ACHN (cell line): ENCODE measurements at places on chromosomes 13 and 19.

DNA sequence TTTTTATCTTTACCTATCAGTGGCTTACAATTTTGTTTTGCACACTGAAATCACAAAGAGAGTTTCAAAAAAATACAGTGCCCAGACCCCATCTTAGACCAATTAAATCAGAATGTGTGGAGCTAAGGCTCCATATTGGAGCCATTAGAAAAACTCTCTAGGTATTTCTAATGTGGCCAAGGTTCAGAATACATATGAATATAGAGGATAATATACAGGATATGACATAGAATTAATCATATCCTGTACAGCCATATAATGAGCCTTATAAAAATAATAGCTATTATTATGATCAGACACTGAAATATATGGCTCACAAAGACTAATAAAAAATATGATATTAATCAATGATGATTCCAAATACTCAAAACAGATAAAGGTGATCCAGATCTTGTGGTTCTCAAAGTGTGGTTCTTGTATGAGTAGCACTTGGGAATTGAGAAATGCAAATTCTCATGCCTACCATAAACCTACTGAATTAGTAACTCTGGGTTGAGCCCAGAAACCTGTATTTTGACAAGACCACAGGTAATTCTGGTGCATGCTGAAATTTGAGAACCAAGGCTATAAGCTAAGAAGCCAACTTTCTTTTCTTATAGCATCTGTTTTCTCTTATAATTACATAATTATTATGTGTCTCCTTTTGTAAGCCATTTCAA is 408.0 kb downstream of the DIAPH3 start:
- DNase-seq = no peak

DNA sequence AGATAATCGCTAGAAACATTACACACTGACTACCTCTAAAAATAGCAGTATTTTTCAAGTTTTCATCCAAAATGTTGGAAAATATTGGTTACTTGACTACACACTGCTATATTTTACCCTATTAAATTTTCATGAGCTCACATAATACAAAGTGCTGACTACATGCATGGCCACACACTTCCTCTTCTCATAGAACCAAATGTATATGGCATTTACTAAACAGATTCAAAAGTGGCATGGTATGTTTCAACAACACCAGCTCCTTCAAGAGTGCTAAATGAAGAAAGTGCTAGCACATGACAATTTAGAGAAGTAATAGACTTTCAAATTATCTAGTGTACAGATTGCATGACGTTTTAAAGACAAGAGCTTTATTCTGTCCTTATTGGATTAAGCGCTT is 780.4 kb upstream of the SLITRK6 start:
- DNase-seq = no peak

DNA sequence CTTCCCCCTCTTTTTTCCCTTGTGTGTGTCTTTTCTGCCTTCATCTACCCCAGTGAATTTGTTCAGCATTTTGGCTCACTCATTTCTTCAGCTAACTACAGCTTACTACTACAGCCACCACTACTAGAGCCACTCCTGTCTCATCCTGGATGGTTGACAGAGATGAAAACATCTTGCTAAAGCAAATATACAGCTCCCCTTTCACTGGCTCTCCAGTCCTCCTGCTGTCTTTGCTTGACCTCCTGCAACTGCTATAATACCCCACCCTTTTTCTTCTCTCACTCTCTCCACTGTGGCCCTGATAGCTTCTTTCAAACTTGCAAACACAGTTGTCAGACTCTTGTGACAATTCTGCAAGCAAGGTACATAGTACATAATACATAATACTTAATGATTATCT is 523.6 kb downstream of the DCT start:
- no peak for DNase-seq

GRCh38 chr13:31670831-31671617 is 68.3 kb upstream of the RXFP2 start:
- DNase-seq = no peak

- DNase-seq = no peak
These were observed 33.6 kb upstream of the SLC15A1 start for GRCh38 chr13:98786023-98786422.
